ENCODE measurements at places on chromosomes 4 and X.
A peak's percentile ranks its signal among the peaks of the same experiment; 100 is the strongest.

DNA sequence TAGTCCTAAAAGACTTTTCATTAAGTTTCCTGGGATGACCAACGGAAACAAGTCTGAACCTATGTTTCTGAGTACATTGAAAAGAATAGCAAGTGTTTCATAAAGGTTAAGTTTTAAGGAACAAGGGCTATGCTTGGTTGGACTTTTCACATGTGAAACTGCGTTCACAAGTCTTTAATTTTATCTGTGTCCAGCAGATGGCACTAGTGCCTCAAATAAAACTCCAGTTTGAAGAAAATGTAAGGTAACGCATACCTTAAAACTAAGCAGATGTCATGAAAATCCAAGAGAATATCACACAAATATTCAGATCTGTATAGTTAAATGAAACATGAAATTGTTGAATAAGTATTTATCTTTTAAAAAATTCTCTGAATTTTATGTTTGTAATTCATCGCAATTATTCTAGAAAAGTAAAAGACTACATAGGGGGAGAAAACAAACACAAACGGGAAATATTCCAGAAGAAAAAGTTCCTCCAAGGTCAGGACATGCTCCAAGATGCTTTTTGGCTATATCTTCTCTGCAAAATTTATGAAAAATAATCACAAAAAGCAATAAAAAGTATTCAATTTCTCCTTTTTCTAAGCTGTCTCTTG, 89.6 kb upstream of the MAD2L1 start:
- peak; percentile 76 for DNase-seq

GRCh38 chr4:70488748-70489147, 16.8 kb downstream of the MUC7 start:
- no peak for DNase-seq

GRCh38 chrX:42837747-42838146, 59.8 kb upstream of the PPP1R2C start:
- no peak for DNase-seq

DNA sequence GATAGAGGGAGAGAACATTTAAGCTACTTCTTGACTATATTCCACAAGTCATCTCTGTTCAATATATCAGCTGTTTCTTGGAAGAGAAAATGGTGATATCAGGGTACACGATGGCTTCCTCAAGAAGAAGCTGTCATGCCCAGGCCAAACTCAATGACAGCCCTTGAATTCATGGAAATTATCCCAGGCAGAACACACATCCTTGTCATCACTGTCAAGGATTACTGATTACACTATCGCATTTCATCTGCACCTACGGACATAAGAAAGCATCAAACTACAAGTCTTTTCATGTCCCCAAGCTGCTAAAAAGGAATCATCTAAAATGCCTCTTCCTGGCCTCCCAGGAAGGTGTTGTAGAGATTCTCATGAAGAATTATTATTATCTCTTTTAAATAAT, 165.2 kb upstream of the SLC7A11 start:
- DNase-seq = no peak

GRCh38 chrX:23907111-23907497, 634 bp downstream of the APOO start:
- no peak for DNase-seq

DNA sequence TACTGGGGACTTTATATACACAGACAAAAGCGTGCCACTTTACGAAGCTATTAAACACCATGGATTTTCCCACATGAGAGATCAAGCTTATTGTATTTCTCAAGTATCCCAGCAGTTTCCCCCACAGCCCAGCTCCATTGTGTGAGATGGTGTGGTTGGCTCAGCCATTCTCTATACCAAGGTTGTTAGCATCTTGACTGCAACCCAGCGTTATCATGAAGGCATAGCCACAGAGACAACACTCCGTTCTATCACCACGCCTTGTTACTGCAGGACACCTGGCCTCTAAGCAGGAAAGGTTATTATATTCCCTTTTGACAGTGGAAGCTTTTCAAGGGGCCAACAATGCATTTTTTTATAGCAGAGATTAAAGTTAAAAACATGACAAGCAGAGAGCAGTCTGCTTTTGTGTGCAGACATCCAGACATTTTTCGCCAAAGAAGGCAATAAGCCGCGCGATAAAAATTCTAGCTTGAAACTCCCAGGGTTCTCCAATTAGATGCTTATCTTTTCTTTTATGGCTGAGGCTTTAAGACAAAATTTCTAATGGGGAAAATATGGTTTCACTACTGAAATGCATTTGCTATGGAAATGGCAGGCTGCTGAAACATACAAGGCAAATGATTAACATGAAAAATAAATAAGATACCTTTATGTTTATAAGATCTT, 206.1 kb downstream of the MID1 start:
- no peak for DNase-seq

GRCh38 chrX:153635788-153636668, 11.0 kb upstream of the DUSP9 start:
- DNase-seq = no peak

- DNase-seq = no peak
These were observed 27.6 kb upstream of the SRD5A3 start for GRCh38 chr4:55318175-55319129.

DNA sequence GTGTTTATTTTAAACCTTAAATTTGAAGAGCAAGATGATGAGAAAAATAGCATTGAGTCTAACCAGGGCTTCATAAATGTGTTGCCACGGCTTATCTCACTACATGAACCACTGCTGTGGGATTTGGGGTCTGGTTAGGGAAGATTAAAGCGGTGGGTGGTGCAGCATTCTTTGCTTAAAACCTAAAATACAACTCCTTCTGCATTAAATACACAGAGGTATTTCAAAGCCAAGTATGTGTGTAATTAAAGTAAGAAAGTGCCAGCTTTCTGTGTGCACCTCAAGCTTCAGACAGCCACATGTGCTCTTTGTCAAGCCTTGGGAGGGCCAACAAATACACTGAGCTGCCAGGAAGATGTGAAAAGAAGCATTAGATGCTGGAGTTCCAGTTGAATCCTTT, 128.0 kb downstream of the CPE start:
- no peak for DNase-seq

DNA sequence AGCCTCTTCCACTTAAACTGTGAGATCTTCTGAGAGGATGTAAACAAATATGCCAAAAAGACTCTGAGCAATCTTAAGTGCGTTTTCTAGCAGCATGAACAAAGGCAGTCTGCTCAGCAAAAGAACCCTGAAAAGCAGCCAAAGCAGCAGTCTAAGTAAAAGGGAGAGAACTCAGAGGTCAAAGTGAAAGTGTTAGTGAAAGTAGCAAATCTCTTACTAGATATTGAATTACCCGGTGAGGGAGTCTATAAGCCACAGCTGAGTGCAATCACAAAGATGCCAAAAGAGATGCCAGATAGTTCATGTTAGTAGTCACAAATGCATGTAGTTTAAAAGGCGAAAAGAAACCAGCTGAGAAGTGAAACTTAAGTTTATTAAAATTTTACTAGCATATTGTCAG, 7.9 kb upstream of the GNRHR start:
- no peak for DNase-seq

DNA sequence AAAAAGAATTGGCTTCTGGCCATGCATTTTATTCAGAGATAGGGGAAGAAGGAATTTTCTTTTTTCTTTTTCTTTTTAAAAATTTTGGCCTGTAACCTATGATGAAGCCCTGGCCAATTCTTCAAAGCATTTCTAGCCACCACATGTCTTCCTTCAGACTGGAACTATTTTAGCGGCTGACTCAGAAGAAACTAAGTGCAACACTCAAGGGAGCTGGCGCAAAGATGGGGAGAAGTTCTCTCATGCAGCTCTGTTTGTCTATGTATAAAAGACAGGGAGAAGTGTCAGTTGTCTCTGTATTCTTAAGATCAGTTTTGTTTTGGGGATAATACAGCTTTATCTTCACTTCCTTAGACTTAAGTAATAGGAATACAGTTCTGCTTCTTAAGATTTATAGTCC, 46.1 kb downstream of the MBNL3 start:
- DNase-seq = no peak

DNA sequence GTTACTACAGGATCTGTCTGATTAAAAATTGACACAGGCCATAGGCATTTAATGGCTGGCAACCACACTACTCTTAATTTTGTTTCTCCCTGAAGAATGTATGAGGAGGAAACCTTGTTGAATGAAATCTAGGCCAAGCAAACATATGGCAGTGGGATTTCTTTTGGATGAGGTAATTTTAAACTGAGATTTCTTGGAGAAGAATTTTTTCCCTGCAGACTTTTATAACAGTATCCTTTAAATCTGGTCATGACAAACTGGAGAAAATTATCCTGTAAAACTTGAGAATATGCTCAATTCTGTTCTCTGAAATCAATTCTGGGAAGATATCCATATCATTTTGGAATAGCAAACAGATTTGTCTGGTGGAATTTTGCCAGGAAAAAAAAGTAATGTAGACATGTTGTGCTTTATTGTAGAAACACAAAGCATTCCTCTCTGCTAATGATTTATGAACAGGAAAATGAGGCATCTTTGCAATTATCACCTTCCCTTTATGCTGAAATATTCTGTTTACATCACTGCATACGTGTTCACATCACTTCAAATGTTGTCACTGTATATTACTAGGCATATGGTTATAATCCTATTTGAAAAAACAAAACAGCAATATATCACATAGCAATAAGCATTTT, 108.3 kb upstream of the ARSJ start:
- peak; percentile 0 for DNase-seq

DNA sequence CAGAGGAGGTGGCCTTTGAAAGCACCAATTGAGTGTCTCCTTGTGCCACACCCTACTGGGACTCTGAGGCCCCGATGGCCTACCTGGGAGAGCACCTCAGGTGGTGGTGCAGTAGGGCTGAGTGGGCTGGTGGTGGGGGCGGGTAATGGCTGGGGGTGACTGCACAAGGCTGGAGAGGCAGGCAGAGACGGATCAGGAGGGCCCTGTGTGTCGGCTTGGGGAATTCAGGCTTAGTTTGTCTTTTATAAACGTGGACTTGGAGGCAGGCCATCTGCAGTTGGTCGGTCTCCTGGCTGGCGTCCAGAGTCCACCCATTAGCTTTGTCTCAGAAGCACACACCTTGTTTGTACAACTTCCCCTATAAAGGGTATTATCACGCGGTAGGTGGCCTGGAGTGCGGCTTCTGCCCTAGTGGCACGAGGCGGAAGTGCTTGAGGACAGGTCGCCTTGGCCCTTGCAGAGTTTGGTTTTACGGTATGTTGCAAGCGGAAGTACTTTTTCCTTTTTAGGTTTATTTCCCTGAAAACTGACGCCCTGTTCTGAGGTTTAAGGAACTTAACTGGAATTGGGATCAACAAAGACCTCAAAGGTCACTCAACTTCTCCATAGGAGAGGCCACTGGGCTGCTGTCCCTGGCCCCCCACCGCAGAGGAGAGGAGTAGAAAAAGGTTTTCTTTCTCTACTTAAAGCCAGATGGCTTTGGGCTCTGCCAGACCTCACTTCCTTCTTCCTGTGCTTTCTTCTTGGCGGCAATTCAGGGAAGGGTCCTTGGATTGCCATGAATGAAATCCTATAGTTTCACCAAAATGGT, 8.0 kb downstream of the TBC1D14 start:
- DNase-seq = no peak

DNA sequence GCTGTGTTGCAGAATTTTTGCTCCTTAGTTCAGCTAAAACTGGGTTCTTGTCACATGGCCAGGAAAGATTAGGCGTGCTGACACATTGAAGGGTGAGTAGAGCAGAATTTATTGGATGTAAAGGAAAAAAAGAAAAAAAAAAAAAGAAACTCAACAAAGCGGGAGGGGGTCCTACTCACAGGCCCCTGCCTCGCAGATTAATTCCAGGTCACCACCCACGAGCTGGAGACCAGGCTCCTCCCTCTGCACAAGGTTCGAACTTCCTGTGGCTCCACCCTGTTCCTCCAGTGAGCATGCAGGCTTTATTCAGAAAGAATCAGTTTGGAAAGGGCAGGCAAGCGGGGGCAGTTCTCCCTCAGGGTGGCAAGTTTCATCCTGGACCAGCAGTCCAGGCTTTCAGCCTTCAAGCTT, 17.1 kb downstream of the MGST2 start:
- DNase-seq = no peak

GRCh38 chrX:44343412-44344141, at the start of gene EFHC2:
Gene EFHC2, minus strand, starts transcription at chrX:44343672. Its CDS starts 84 bp downstream, at chrX:44343588.
- DNase-seq = no peak

GRCh38 chr4:163077680-163078079, 89.0 kb downstream of the NAF1 start:
- no peak for DNase-seq

GRCh38 chrX:31233941-31234496, 162.2 kb upstream of the FTHL17 start:
- no peak for DNase-seq

DNA sequence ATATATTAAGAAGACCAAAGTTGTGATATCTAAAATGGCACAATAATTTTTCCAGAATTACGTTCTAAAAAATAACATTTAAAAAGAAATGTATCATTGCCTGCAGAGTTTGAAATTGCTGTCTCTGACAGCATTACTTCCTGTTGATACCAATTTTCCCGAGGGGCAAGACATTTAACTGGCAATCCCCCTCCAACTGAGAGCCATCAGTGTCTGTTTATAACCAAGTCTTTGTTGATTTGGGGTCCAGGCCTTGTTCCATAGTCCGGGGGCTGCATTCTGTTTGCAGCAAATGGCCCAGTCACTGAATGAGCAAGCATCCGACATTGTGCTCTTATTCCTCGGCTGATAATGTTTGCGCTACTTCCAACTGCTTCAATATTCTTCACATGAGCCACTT, 231.5 kb downstream of the NAF1 start:
- DNase-seq = no peak

DNA sequence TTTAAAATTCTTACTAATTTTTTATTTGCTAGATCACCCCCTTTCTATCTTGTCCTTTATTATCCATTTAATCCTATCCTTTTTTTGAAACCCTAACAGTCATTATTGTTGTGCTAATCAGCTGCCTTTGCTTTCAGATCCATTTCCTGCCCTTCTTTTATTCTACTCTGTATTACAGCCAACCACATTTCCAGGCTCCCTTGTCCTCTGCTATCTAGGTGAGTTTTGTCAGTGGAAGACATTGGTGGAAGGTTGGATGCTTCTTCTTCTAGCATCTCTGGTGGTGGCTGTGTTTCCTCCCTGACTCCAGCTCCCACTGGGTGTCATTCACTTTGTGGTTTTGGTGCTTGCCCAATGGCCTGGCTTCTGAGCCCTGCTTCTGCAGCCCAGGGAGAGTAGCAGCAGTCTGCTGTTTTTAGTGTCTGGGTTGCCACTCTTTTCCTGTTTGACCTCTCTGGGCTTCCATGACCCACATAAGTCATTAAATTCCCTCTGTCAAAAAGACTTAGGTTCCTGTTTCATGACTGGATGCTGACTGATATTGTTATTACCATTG, 225.2 kb upstream of the PGRMC2 start:
- no peak for DNase-seq

GRCh38 chr4:36286481-36286871, 5.1 kb downstream of the DTHD1 start:
- DNase-seq = no peak

- DNase-seq = no peak
These were observed 17.7 kb upstream of the AP1AR start for GRCh38 chr4:112213856-112214255.
